Left colon (tissue), 2 donors: ENCODE measurements at places on chromosomes 5 and 9. TPM values are rescaled to one million over a fixed set of nuclear protein-coding genes. Genes with fewer than 3 reads are reported as not detected.

PRR16 gene
- total RNA-seq: 1.6 TPM

PCDHAC1 gene
- 0.28 TPM for total RNA-seq

FRRS1L gene
- 0.81 TPM for total RNA-seq

SPINK7 gene
- total RNA-seq: not detected

OR1J2 gene
- total RNA-seq: not detected

VLDLR gene
- 22.6 TPM for total RNA-seq

TAF1L gene
- not detected for total RNA-seq

PCA3 gene
- total RNA-seq: not detected

INSYN2B gene
- 0.14 TPM for total RNA-seq

ZDHHC21 gene
- total RNA-seq: 19.4 TPM

ETF1 gene
- total RNA-seq: 73.5 TPM

PFN3 gene
- total RNA-seq: not detected

ATG10 gene
- 6.3 TPM for total RNA-seq

TRUB2 gene
- total RNA-seq: 28.7 TPM

CSF1R gene
- 32.2 TPM for total RNA-seq

DDX4 gene
- not detected for total RNA-seq

HK3 gene
- total RNA-seq: 1.3 TPM
